Neural crest cell (in vitro differentiated cells): ENCODE measurements at places on chromosomes 12 and 14.

GRCh38 chr12:66149702-66150398 is 19.3 kb upstream of the LLPH start:
- no peak for DNase-seq

DNA sequence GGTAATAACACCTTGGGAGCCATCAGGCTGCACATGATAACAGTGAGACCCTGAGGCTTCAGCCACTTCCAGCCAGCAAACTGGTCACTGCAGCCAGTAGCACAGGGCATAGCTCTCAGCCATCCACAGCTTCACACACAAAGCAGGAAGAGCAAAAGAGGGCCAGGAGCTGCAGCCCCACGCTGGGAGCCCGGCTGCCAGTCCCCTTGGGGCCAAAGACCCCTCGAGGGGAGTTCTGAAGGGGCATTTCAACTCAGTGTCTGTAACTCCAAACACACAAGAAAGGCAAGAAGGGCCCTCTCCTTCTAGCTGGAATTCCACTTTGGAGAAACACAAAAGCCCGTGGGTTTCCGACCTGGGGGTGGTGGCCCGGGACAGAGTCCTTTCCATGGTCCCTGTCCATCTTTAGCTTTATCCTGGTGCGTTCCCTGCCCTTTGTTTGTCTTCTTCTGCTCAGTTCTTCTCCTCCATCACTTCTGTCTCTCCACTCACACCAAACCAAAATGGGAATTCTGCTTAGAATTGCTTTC is 151.8 kb upstream of the FKBP4 start:
- DNase-seq, result no peak

GRCh38 chr12:48818831-48819590 is 715 bp downstream of the CACNB3 start:
- DNase-seq, result no peak

DNA sequence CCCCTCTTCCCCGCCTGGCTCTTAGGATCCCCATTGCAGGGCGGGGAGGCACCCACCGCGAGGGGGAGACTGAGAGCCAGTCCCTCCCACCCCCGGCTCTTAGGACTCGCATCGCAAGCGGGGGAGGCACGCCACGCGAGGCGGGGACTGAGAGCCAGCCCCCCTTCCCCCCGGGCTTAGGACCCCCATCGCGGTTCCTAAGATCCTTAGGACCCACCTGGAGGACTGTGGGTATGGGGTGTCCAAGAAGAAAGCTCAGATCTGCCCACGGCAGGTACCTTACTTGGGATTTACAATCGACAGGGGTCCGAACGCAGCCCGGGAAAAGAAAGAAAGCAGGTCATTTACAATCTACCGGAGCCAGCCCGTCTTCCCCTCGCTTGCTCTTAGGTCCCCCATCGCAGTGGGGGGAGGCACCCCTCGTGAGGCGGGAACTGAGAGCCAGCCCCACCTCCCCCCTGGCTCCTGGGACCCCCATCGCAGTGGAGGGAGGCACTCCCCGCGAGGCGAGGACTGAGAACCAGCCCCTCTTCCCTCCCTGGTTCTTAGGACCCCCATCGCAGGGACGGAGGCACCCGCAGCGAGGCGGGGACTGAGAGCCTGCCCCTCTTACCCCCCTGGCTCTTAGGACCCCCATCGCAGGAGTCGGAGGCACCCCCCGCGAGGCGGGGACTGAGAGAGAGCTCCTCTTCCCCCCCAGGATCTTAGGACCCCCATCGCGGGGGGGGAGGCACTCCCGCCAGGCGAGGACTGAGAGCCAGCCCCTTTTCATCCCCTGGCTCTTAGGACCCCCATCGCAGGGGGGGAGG is 43.7 kb downstream of the DDX11 start:
- DNase-seq, result peak; percentile 67

- DNase-seq, result no peak
Measured at GRCh38 chr12:58419196-58419760, 477.9 kb downstream of the ATP23 start.

GRCh38 chr14:34538871-34539406 is 562 bp downstream of the EAPP start:
- no peak for DNase-seq

DNA sequence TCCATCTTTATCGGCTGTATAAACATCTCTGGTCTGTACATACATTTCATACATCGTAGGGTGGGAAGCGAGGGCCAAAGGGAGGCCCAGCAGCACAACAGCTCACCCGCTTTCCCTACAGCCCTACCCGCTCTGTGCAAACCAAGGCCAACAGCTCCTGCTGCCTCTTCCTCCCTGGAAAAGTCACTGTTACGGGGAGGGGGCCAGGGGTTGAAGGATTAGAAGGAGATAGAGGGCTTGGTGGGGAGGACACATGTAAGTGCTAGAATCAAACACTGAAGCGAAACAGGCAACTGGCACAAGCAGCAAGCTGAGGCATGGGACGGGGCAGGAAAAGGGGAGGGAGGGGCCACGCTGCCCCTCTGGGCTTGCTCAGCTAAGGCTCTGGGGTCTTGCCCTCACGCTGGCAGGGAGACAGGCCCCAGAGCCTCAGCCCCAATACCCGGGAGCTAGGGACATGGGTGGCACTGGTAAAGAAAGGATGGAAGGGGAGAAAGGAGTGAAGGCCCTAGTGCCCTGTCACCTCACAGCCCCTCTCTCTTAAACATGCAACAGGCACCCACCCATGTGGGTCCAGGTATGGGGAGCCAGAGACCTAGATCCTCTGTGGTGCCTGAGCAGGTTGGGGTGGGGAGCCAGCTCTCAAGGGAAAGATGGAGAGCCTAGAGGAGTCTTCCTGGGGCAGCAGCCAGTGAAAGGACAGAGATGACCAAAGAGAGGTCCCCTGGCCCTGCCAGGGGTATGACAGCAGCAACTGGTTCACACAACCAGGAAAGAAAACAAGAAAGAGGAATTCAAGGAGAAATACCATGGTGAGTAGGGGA is 14.4 kb downstream of the SPRYD3 start:
- DNase-seq, result no peak

GRCh38 chr14:45658226-45658916 is 405.4 kb upstream of the MIS18BP1 start:
- no peak for DNase-seq

GRCh38 chr12:62435303-62436163 is 31.1 kb upstream of the MON2 start:
- peak; percentile 44 for DNase-seq

DNA sequence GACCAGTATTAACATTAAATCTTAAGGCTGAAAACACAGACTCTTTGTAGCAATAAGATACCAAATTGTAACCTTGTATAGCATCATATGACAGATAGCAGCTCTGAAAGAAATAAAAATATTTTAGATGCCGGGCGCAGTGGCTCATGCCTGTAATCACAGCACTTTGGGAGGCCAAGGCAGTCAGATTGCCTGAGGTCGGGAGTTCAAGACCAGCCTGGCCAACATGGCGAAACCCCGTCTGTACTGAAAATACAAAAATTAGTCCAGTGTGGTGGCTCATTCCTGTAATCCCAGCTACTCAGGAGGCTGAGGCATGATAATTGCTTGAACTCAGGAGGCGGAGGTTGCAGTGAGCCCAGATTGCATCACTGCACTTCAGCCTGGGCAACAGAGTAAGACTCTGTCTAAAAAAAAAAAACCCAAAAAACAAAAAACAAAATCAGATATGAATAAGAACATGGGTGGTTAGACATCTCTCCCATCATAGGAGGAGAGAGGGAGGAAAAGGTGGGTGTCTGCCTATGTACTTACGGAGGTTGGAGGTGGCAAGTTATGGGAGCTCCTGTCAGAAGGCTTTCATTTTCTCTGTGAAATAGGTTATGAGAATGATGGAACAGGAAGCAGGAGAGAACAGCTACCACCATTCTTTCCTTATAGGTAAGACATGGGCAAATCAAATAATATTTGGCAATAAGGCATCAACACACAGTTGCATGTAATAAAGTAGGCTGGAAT is 7.6 kb upstream of the HEBP1 start:
- no peak for DNase-seq

- DNase-seq, result no peak
Measured at GRCh38 chr14:73757876-73758391, 43.8 kb upstream of the PNMA1 start.

- no peak for DNase-seq
Measured at GRCh38 chr12:99027461-99027860, 382.4 kb downstream of the APAF1 start.

DNA sequence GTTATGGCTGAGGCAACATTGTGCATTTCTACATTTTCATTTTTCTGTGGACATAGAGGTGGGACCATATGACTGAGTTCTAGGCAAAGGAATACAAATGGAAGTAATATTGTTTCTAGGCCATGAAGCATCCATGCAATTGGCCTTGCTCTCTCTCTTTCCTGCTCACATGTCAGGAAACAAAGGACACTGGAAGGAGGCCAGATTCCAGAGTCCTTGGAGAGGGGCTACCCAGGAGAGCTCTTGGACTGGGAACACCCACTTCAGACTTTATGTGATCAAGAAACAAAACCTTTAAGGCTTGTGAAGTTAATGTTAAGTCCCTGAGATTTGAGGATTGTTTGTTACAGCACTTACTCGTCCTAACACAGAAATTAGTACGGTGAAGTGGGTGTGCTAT is 32.8 kb downstream of the PDZRN4 start:
- no peak for DNase-seq

GRCh38 chr14:59507063-59507751 is 22.9 kb downstream of the JKAMP start:
- DNase-seq, result peak; percentile 69

- DNase-seq, result no peak
Measured at GRCh38 chr14:55025948-55026347, 951 bp downstream of the WDHD1 start.

DNA sequence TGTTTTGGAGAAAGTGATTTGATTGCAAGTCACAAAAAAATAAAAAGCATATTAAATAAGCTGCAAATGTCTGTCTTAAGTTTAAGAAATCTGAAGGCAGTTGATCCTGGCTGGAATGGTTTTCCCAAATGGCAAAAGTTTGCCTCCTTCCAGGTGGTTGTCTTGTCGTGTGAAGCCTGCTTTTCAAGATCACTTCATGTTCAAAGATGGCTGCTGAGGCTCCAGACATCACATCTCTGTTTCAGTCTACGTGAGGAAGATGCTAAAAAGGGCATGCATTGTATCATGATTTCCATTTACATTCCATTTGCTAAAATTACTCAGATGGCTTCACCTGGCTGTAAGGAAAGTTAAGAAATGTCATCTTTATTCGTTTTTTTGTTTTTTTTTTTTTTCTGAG is 31.6 kb upstream of the HMGA2 start:
- no peak for DNase-seq

DNA sequence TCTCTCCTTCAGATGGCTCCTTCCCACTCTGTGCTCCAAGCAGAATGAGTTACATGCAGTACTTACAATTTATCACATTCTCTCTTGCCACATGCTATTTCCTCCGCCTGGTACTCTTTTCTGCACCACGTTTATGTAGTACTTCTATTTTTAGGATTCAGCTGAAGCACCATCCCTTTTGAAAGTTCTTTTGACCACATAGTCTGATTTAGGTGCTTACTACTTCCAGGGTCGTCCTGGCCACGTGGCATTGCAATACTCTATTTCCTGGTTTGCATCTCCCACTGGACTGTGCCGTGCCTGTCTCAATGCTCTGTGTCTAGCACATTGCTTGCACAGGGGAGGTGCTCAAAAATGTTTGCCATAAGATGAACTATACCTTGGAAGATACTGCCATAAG is 16.3 kb upstream of the TBC1D30 start:
- no peak for DNase-seq

DNA sequence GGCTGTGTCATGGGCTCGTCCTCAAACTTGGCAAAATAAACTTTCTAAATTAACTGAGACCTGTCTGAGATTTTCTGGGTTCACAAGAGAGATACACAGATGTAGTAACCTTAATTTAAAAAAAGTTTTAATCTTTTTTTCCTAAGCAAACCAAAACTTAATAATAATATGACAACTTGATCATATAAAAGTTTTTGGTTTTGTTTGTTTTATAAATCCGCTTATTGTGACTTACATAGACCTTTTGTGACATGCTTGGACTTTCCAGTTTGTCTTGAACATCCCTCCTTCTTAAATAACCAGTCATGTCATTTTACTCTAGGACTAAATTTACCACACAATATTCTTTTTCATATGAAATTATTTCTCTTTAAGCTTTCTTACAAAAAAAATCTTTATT is 8.5 kb downstream of the RDH12 start:
- no peak for DNase-seq

DNA sequence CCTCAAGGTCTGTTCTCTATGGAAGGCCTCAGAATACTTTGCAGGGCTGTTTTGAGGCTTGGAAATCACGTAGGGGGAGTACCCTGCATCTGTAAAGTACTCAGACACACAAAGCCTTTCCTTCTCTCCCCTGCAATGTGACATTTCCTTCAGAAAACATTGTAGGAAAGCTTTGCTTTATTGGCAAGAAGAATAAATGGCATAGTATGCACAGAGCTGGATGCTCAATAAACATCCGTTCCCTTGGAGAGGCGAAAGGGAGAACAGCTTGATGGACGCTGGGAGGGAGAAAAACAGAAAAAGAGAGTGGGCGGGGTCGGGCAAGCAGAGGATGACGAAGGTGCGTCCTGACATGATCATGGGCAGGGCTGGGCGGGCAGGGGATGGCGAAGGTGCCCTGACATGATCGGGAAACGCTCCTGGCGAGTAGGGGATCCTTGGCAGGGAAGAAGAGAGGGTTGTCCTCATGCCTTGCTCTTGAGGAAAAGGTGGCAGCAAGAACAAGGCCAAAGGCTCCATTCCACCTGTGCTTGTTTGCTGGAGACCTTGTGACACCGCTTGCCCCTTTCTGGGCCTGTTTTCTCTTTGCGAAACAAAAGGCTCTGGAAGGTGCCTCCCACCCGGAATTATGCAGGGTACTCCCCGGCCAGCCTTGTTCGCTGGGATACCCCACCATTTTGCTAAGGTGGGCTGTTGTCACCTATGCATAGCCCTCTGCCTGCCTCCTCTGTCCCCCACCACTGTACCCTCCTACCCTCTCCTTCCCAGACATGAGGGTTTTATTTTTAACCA is 21.1 kb downstream of the IRF2BPL start:
- DNase-seq, result no peak

- DNase-seq, result no peak
Measured at GRCh38 chr14:24334431-24335291, at the start of gene ADCY4. ADCY4 (minus strand) TSS chr14:24335071; CDS start chr14:24334652, 419 bp downstream.

DNA sequence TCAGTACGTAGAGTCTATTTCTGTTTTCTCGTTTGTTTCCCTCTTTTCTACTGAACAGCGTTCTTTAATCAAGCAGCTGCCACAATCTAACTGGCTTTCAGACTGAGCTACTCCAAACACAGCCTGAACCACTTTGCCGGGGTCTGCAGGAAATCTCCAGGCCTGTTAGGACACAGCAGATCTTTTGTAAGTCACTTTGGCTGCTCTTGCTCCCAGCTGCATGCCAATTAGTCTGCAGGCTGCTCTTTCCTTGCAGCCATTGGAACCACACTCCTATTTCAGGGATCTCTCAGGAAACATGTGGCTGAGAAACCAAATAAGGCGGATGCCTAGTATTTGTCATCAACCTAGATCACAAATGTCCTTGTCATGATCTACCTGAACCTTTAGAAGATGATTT is 73.6 kb downstream of the TMTC1 start:
- peak; percentile 28 for DNase-seq

DNA sequence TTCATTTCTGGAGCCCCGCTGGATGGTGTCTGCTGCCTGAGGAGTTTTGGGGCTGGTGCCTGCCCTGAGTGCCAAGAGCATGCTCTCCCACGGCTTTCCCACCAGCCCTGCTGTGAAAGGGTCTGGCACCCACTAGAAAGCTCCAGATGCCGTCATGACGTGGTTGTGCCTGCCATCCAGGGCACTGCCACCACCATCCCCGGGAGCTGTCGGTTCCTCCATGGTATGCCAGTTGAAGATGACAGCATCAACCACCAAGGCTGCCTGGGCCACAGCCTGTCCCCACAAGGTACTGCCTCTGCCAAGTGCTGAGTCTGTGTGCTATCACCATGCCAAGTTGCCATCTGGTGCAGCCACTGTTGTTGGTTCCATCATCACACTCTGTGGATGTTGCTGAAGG is 85.9 kb downstream of the TTC8 start:
- DNase-seq, result no peak

GRCh38 chr12:58732894-58733293 is 187.4 kb downstream of the LRIG3 start:
- no peak for DNase-seq
